NCI-H526 treated with DMSO at 0.1 percent for 48 hours (cell line): ENCODE measurements at places on chromosomes 7 and 10.

GRCh38 chr10:102310361-102311024, 65.2 kb downstream of the GBF1 start:
- no peak for DNase-seq

DNA sequence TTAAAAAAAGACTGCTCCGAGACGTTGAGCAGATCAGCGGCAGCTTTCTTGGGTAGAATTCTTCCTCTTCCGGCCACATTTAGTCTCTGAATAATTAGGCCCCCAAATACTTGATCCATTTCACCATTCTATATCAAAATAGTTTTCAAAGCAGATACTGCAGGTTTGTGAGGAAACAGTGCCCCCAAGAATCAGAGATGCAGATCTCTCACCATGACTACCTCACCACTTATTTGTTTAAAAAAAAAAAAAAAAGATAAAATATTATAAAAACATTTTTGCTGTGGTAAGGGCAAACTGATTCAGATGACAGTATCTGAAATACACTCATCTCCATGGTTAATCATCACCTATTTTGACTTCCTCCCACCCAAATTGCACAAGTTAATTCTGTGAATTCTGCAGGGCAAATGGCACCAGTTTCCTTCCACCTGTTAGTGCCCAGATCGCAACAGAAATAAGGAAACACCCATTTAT, 210.4 kb downstream of the FAM107B start:
- DNase-seq = no peak

GRCh38 chr7:151452680-151453325, 12.9 kb upstream of the CRYGN start:
- no peak for DNase-seq

DNA sequence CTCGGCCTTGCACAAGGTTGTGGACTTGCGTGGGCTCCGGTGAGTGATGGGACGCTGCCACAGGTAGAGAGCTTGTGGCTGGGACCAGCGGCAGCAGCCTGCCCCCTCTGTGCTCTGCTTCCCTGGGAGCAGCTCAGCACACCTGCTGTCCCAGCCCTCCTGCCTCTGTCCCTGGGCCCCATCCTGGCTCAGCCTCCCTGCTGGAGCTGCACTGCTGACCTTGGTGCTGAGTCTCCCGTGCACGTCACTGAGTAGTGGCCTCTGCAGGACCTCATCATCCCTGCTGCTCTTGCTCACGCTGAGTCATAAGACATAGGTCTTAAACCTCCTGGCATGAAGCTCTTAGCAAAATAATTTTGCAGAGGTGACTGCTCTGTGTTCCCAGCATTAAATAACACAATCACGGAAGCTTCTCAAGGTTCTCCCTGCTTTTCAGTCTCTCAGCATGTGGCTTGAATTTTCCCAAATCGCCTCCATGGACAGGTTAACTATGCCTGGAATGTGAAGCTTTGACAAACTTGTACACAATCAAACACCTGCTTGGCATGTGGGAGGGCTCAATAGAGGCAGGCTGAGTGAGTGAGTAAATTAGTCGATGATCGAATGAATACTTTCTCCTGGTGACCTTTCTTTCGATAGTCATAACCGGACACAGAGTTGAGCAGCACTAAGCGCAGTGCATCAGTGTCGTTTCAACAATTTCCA, 63.8 kb upstream of the NPS start:
- no peak for DNase-seq

DNA sequence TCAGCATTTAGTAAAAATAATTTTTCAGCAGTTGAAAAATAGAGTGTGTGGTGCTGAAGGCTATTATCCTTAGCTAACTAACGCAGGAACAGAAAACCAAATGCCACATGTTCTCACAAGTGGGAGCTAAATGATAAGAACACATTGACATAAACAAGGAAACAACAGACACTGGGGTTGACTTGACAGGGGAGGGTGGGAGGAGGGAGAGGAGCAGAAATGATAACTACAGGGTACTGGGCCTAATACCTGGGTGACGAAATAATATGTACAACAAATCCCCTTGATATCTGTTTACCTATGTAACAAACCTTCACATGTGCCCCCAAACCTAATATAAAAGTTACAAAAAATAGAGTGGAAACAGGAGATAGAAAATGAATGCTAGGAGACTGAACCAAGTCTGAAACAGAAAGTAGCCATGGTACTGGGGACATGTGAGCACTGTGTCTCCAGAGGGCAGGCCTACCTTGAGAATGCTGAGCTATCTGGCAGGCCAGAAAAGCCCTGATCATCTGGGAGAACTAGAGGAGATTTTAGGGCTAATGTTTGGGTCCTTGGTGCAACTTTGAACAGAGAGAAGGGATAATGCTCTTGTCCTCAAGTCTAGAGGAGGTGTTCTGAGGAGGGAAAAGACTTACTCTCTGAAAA, 4.7 kb upstream of the EFCAB10 start:
- no peak for DNase-seq

DNA sequence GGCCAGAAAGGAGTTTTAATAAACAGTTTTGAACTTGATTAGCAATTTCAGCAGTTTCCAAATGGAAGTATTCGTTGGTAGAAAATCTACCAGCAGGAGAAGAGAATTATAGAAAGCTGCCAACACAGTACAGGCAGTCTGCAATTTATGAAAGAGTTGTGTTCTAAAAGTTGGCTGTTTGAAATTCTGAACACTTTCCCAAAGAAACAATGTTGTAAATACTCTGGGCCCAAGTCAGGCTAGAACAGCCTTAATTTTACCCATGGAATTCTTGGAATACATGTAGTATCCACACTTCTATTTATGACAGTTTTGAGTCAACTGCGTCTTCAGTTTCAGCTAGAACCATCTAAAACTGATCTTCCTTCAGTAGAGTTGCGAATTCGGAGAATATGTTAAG, 42.5 kb downstream of the AVL9 start:
- no peak for DNase-seq
